Activated naive CD4-positive, alpha-beta T cell treated with Interleukin-2 at 50 U/mL for 16 hours (primary cell): ENCODE measurements at places on chromosomes 3 and 15.
A peak's percentile ranks its signal among the peaks of the same experiment; 100 is the strongest.

DNA sequence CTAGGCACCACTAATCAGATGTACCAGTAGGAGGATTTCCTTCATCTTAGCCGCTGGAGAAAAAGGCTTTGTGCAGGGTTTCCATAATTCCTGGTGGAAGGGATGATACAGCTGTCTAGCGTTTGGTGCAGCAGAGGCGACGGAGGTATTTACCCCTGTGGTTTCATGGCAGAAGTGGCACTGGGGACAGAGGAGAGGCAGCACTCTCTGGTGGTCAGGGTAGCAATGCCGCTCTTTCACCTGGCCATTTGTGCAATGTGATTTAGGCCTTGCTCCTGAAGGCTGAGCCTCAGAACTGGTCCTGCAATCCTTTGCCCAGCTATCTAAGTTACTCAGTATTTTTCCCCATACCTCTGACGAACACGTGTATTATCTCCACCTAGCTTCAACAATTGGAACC is 47.1 kb upstream of the BNIP2 start:
- DNase-seq = no peak

GRCh38 chr3:87173071-87173470 is 54.0 kb upstream of the CHMP2B start:
- DNase-seq = no peak

GRCh38 chr3:69338911-69339310 is 47.0 kb downstream of the FRMD4B start:
- no peak for DNase-seq

DNA sequence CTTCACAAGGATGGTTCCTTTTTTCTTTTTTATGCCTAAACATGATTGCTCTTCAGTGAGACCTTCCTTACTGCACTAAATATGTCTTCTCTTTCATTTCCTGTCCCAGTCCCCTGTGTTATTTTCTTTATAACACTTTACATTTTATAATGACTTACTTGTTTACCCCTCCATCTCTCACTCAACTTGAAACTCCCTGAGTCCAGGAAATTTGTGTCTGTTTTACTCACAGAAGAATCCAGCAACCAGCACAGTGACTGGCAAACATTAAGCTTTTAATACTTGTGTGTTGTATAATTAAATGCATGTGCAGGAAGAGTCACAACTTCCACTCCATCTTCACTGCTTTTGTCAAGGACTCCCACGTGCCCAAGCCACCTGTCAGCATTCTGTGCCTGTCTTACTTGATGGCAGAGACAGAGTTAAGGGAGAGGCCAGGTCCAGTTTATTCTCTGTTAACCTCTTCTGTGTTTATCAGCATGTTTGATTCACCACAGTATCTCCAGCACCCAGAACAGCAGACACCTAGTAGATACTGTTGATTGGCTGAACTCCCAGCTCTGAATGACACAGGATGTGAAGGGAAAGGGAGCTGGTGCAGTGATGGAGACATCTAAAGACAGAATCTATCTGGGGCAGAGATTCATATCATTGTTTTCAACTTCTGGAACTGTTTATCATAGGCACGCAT is 42.8 kb downstream of the SSR3 start:
- DNase-seq = no peak

DNA sequence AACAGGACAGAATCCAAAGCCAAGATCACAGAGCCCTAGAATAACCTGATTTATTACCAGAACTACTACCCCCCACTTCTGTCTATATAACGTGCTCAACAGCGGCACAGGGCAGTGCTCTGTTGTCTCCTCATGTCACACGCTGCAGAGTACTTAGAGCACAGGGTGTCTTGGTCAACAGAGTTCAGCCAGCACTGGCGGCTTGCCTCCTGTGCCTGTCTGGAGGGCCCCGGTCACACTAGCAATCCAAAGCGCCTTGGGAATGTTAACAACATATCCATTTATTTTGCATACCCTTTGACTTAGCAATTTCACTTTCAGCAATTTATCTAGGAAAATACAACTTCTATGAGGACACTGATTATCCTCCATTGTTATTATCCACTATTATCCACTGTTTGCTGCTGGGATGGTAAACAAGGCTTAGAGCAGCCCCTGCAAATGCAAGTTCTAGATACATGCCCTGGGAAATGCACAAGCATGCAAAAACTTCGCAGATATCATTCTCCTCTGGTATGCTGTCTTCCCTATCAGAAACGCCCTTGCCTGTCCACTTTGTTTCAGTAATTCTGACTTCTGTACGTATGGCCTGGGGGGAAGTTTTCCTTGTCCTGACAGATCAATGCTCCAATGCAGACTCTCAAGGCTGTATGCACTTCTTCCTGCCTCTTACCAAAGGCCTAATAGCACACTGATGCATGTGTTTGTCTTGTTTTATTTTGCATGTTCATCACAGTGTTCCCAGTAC is 86.2 kb upstream of the OCA2 start:
- no peak for DNase-seq

GRCh38 chr3:38541806-38542205 is 45.7 kb downstream of the EXOG start:
- no peak for DNase-seq

GRCh38 chr15:74892313-74892712 is 2.5 kb downstream of the MPI start:
- DNase-seq = no peak

- peak; percentile 18 for DNase-seq
Observed at GRCh38 chr3:112333381-112334317, 693 bp downstream of the CD200 start.

GRCh38 chr3:49295489-49296058 is 18.5 kb upstream of the C3orf62 start:
- peak; percentile 7 for DNase-seq

DNA sequence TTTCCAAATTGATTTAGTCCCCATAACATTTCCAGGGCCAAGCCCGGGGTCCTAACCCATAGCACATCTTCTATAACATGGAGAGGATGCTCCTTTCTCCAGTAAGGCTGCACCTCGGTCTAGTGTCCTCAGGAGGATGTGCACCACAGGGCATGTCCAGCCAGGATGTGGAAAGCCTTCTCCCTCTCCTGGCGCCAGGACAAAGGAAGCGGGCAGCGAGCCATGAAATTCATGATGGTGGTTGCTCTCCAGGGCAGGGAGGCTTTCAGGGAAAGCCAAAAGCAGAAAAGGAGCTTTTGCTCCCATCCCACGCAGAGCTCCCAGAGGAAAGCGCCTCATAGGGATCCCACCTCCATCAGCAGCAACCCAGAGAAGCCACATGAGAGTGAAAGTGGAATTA is 220.0 kb downstream of the ADAMTSL3 start:
- DNase-seq = no peak

GRCh38 chr15:67573194-67573593 is 30.7 kb downstream of the MAP2K5 start:
- no peak for DNase-seq

GRCh38 chr15:72252663-72253299 is 19.6 kb downstream of the PARP6 start:
- DNase-seq = no peak

- no peak for DNase-seq
Observed at GRCh38 chr15:58138106-58138505, at the start of gene AQP9. AQP9 (plus strand) TSS chr15:58138381; CDS start chr15:58138566, 185 bp downstream.

DNA sequence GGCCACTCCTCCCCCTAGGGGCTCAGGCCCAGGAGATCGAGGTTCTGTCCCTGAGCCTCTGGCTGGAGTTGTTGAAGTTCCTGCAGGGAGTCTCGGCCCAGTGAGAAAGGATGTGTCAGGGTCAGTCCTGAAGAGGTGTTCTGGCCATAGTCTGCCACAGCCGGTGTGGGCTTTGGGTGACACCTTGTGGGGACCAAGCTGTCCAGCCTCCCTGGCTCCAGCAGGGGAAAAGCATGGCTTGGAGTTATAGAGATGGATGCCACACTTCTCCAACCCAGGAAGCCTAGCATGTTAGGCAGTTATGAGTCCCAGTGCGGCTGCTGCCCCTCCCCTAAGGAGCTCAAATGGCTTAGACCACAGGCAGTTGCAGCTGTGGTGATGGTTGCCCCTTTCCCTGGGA is 945.6 kb upstream of the GBE1 start:
- no peak for DNase-seq

GRCh38 chr3:25678581-25678980 is 13.9 kb upstream of the TOP2B start:
- DNase-seq = no peak

GRCh38 chr3:147713234-147714133 is 304.3 kb downstream of the ZIC1 start:
- no peak for DNase-seq

- no peak for DNase-seq
Observed at GRCh38 chr15:50800715-50801114, 35.2 kb upstream of the SPPL2A start.

- DNase-seq = no peak
Observed at GRCh38 chr15:73034221-73034620, 18.0 kb upstream of the NEO1 start.

GRCh38 chr3:107555359-107555758 is 32.6 kb downstream of the BBX start:
- DNase-seq = no peak

GRCh38 chr3:133744241-133744640 is 2.0 kb upstream of the TF start:
- DNase-seq = no peak
